ENCODE measurements at places on chromosomes 1 and 21.

DNA sequence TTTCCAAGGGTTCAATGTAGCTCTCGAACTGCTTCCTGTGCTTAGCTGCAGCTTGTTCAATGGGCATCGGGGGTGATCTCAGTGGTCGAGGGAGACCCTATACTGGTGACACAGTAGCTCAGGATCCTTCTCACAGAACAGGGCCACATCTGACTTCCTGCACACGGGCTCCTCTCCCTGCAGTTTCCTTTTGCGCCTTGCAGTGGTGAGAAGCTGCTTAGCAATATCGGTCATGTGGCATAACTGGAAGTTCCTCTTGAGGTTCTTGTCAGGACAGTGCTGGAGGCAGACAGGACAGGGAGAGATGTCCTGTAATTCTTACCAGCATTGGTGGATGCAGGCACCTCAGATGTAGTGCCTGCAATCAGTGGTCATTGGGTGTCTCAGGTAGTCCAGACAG is 140.5 kb upstream of the MAP1LC3C start:
- peak; percentile 67 for DNase-seq

DNA sequence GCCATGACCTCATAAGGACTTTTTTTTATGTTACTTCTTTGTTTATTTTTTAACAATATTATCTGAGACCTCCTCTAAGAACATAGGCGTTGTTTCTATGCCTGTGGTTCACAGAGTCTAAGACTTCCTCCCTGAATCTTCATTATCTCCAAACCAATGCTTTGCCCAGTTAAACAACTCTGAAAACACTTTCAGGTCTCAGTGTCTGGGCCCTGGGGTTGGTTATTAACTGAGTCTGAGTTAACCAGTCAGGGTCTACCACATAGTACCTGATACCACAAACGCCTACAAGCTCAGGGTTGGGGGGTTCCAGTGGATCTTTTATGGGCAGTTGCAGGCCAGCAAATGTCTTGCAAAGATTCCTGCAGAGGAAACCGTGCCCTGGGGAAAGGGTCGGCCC is 138.2 kb downstream of the AJAP1 start:
- no peak for DNase-seq

DNA sequence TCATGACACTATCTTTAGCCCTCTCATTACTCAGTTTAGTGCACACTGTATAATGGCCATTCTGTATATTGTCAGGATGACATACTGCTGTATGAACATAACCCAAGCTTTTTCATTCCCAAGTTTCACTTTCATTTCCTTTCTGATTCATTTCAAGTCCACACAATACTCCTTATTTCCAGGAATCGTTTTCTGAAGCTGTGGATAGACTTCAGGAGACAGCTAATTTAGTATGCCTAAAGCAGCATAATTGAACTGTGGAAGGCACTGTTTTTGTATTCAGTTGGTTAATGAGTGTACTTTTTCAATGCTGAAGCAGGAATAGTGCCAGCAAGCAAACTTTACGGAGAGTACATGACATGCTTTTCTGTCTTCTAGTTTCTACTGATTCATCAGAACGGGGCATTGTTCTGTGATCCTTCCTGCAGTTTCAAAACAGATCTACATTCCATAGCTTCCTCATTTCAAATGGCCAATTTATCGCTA is 578.5 kb upstream of the ZP4 start:
- DNase-seq = no peak

DNA sequence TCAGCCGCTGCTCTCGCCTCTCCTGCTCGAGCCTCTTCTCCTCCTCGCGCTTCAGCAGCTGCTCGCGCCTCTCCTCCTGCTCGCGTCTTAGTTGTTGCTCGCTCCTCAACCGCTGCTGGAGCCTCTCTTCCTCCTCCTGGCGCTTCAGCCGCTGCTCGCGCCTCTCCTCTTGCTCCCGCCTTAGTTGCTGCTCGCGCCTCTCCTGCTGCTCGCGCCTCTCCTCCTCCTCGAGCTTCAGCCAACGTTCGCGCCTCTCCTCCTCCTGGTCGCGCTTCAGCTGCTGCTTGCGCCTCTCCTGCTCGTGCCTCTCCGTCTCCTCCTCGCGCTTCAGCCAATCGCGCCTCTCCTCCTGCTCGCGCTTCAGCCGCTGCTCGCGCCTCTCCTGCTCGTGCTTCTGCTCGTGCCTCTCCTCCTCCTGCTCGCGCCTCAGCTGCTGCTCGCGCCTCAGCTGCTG is 3.7 kb downstream of the TCHH start:
- DNase-seq = peak; percentile 61

GRCh38 chr1:183070923-183071618 is 47.9 kb downstream of the LAMC1 start:
- DNase-seq = peak; percentile 8

GRCh38 chr21:20789729-20790500 is 208.3 kb upstream of the NCAM2 start:
- DNase-seq = no peak

DNA sequence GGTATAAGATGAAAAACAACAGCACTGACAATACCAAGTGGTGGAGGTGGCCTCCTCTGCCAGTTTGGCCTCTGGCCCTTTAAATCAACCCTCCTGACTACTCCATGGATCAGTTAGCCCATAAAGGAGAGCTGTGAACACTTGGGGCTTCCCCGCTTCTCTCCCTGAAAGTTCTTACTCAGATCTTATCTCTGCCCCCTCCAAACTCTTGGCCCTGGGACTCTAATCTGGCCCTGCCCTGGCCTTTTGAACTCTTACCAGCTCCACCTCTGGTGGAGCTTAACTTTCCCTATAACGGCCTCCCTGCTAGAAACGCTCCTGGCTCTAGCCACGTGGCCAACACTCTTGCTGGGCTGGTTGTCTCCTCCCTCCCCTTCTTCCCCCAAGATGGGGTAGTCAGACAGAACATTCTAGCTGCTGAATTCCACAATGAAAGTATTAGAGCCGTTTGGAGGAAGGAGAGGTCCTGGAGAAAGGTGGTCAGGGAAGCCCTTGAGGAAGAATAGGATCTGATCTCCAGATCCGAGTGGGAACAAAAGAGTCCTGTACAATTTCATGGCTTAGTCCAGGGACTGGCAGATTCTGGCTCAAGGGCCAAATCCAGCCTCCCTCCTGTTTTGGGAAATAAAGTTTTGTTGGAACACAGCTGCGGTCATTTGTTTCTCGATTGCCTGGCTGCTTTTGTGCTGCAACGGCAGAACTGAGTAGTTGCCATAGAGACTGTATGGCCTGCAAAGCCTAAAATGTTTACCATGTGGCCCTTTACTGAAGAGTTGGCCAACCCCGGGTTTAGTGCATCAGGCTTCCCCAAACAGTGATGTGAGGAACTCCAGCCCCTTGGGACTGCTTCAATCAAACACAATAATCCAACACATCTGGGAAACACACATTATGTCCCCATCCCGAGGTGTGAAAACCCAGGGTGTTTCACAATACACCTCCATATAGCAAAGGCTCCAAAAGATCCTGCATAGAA is 9.5 kb upstream of the PIGR start:
- no peak for DNase-seq

DNA sequence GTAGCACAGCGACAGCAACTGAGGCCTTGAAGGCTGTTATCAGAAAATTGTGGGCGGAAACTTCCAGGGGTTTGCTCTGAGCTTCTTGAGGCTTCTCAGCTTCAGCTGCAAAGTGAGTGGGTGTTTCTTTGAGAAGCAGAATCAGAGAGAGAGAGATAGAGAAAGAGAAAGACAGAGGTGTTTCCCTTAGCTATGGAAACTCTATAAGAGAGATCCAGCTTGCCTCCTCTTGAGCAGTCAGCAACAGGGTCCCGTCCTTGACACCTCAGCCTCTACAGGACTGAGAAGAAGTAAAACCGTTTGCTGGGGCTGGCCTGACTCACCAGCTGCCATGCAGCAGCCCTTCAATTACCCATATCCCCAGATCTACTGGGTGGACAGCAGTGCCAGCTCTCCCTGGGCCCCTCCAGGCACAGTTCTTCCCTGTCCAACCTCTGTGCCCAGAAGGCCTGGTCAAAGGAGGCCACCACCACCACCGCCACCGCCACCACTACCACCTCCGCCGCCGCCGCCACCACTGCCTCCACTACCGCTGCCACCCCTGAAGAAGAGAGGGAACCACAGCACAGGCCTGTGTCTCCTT is at the start of gene FASLG:
Gene FASLG, plus strand, starts transcription at position 233 of the 583 bp plus-strand sequence. Its CDS starts 99 bp downstream, at position 332.
- DNase-seq = no peak

GRCh38 chr1:172354291-172355274 is 65.9 kb upstream of the C1orf105 start:
- DNase-seq = no peak

- no peak for DNase-seq
These were observed 39.8 kb downstream of the ASTN1 start for GRCh38 chr1:177124577-177125278.

DNA sequence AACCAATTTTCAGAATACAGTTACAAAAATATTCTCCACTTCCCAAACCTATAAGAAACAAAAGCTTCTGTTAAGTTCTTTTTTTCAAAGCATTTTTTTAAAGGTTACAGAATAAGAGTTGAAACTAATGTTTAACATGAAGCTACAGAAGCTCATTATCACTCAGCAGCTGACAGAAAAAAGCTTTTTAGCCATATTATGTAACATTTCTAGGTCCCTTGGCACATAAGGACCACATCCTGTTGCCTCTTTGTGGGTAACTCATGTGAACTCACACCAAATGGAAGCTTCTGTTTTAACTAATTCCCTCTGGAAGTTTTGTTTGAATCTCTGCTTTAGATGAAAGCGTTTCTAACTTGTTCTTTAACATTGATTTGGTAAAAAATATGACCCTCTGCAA is 242.5 kb upstream of the TMPRSS15 start:
- peak; percentile 21 for DNase-seq

DNA sequence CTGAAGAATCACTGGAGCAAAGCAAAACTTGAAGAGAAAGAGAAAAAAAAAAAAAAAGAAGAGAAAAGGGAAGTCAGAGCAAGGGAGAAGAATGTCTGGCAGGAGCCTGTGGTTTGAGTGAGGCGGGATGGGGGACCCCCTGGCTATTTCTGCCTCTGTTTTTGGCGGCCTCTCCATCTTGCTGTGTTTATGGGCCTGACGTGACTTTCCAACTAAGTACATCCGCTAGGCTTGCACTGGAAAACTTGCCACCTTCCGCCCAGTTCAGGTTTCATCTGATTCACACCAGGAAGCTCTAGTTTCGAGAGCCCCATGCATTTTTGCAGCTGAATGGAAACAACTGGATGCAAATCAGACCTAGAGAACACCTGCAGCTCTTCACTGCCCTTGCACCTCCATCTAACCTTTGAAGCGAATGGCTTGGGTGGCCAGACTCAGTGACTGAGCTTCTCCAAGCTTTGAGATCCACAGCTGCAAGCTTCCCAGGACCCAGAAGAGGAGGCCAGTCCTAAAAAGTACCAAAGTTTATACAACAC is 28.0 kb downstream of the TBX15 start:
- DNase-seq = peak; percentile 28

DNA sequence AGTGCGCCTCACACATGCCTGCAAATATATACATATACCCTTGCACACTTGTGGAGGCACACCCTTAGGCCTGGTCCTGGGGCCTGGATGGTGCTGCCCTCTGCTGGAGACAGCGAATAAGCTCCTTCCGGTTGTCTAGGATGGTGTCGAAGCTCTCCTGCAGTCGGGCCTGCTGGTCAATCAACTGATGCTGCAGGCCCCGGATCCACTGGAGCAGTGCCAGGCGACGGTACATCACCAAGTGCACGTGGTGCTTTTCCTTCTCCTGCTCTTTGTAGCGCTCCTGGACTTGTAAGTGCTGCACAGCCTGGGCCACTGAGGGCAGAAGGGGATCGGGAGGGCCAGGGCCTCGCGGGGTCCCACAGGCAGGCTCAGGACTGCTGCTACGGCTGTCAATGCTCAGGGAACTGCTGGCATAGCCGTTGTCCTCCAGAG is 3.1 kb downstream of the C1orf216 start:
- DNase-seq = peak; percentile 73

DNA sequence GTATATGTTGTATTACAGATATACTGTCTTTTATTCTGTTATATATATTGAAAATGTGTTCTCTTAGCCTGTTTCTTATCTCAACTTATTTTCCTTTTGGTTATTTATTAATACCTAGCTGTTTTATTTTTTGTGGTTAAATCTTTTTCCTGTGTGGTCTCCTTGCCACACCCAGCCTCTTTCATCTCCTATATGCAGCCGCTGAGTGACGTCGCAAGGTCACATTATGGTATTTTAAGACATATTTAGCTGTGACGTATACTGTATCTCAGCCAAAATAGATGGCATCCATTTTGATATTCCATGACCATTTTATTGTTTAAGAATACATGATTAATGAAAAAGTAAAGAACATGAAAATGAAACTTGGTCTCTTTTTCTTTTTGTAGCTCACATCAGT is 29.1 kb downstream of the CENPF start:
- no peak for DNase-seq

DNA sequence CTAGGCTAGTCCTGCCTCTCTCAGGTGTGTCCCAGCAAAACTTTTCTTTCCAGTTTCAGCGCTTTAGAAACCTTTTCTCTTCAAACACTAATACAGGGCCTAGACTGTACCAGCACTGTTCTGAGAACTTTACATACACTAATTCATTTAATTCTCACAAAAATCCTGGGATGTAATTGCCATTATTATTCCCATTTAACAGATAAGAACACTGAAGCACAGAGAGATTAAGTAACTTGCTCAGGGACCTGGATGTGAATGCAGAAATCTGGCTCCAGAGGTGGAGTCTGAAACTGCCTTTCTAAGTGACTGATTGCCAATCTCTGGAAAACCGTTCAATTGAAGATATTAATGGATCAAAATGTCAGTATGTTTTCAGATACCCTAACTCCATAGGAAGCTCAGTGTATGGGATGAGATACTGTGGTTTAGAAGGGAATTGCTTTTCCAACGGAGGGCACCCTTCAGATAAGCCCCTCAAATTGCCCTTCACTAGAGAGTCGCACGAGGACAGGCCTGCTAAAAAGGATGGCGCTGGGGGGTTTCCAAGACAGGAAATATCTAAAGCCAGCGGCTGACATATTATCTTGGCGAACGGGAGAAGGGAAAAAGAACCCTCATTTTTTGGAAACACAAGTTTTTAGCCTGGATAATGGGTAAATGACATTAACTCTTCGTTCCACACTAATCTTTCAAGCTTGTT is 698 bp upstream of the UCK2 start:
- DNase-seq = no peak

DNA sequence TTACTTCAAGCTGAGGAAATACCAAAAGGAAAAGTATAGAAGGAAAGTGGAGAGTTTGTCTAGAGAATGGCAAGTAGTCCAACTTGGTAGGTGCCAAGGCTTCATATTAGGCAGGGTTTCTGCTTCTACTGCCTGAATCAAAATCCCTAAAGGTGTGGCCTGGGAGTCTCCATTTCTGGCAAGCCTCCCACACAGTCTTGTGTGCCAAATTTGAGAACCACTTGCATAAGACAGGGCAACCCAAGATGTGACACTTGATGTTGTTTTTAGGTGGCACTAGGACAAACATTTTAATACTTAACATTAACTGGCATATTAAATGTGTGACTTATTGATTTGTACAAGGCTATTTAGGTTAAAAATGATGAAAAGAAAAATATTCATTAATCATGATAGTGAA is 60.1 kb downstream of the ATG4C start:
- no peak for DNase-seq

Measured in Kasumi-1 (cell line).